ENCODE measurements at places on chromosomes 7 and 10.

- DNase-seq, result no peak
Observed at GRCh38 chr10:100600218-100600617, 64.5 kb downstream of the HIF1AN start.

DNA sequence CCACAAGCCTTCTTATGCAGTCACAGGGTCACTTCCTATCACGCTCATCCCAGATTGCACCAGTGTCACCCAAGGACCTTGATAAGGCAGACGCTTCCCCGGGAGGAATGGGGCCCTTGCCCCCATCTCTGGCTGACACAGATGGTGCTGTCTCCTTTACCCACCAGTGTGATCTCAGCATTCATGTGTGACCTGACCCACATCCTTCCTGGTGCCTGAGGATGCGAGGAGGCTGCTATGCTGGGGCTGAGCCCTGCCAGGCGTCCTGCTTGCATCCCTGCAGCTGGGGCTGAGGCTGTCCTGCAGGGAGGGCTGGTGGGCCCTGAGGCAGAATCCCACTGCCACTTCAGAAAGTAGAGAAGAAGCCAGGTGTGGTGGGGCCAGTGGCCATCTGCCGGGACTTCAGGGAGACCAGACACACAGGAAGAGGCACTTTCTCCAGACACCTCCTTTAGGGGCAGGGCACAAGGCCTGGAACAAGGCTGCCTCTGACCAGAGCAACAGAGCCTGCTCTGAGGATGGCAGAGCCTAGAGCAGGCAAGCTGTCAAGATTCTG is 35.3 kb downstream of the RASGEF1A start:
- DNase-seq, result peak; percentile 86

GRCh38 chr7:142885311-142886230 is at the start of gene TRPV6:
TSS of gene TRPV6 (minus strand) at chr7:142885745.
- no peak for DNase-seq

DNA sequence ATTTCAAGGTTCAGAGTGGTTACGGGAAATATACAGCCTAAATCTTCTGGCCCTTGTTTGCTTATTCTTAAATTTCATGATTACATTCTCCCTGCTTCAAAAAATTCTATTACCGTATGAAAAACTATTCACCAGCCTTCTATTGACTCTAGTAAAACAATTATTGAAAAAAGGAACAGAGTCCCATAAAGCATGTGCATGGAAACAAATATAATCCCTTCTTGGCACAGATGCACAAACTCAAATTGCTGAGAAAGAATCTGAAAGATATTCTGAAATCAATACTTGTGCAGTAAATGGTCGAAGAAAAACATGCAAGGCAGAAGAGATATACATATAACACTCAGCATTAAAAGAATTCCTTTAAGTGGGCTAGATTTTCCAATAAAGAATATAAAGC is 83.6 kb downstream of the LRRN3 start:
- no peak for DNase-seq

DNA sequence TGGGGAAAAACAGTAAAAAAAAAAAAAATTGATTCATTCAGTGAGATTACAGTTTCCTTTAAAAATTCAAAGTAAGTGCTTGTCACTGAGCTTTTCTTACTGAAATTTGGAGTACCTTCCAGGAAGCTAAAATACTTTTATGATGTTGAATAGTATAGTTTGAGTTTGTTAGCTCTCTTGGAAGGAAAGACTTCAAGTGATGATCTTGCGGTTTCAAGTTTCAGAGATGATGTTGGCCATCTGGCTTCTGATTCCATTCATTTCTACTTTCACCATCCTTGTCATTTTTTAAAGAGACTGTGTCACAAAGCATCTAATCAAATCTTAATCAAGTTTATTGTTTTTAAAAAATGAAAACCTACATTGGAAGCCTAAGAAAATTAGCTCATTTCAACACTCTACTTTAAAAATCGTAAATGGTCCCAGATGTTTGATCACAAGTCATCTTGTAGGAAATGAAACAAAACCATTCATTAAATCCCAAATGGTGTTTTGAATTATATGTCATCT is 4.9 kb upstream of the HERPUD2 start:
- DNase-seq, result no peak

- DNase-seq, result no peak
Observed at GRCh38 chr7:7254908-7255307, 72.6 kb downstream of the C1GALT1 start.

DNA sequence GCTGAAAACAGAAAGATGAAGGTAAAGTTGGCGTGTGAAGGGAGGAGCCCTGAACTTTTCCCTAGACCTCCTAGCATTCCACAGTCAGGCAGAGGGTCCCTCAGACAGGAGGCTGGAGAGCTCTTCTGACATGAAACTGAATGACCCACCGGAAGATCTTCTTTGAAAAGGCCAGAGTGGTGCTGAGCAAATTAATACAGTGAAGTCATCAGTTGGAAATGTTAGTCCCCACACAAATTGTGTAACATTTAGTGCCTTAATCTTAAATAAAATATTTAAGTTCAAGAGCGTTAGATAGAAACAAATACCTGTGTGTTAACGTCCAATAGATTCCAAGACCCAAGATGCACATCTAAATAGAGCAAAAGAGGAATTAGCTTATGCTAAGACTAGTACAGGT is 49.0 kb upstream of the WNT16 start:
- no peak for DNase-seq

- no peak for DNase-seq
Observed at GRCh38 chr10:126301701-126302475, 86.4 kb downstream of the ADAM12 start.

DNA sequence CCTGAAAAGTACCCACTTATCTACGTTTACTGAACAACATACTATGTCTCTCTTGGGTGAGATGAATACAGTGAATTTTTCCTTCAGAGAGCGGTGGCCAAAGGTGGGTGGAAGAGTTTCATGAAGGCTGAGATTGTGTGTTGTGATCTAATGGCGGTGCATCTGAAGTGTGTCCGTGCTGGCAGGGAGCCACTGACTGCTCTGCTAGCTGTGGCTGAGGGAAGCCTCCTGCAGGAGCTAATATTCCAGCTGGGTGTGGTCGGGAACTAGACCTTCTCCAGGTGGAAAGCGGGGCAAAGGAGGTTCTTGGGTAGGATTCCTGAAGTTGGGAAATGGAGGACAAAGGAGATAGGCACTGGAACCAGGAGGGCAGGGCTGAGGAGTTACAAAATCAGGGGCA is 69.2 kb upstream of the GRB10 start:
- no peak for DNase-seq
